ENCODE measurements at places on chromosomes 3 and 15.

GRCh38 chr15:69457304-69458280 is 5.0 kb downstream of the RPLP1 start:
- DNase-seq: no peak
- no peaks in the 10 kb centered on the region for H3K27me3 ChIP-seq

GRCh38 chr3:73848173-73848906 is 223.6 kb upstream of the PDZRN3 start:
- no peaks in the 10 kb centered on the region for H3K36me3 ChIP-seq
- no peak for DNase-seq
- H3K4me3 ChIP-seq: no peak overlapping the region
- H3K4me1 ChIP-seq: no peaks in the 10 kb centered on the region
- no peak overlapping the region for H3K27ac ChIP-seq

DNA sequence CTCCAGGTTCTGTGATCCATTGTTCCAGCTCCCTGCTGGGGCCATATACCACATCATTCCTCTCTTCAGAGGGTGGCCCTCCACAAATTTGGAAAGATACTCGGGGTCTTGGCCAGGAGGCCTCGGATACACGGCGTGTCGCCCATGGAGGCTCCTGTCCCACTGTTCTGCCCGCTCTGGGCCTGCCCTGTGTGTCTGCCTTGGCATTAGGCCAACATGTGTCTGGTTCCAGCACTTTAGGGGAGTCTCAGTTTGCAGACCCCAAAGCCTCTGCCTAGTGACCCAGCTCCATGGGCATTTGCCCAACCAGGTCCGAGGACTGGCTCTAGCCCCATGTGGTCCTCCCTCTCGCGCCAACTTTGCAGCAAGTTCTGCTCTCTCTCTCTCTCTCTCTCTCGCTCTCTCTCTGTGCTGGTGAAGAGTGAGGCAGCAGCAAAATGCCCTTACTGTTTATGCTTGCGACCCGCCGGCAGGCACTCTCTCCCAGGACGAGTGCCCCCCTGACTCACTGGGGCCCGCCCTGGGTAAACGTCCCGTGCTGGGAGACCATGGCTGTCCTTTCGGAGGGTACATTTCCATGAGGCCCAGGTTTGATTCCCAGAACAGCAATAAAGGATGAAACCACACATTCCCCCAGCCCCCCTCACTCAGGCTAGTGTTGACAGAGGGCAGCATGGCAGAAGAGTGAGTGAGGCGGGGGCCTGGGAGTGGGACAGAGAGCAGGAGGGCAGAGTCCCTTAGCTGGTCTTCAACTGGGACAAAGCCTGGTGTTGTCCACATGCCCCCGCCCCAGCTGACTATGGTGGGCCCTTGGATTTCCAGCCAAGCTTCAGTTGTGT is 77.9 kb downstream of the ISG20 start:
- no peaks in the 10 kb centered on the region for H3K36me3 ChIP-seq
- H3K4me1 ChIP-seq: peaks cover 7% of the 10 kb centered on the region
- H3K27me3 ChIP-seq: no peaks in the 10 kb centered on the region
- H3K4me3 ChIP-seq: no peak overlapping the region

DNA sequence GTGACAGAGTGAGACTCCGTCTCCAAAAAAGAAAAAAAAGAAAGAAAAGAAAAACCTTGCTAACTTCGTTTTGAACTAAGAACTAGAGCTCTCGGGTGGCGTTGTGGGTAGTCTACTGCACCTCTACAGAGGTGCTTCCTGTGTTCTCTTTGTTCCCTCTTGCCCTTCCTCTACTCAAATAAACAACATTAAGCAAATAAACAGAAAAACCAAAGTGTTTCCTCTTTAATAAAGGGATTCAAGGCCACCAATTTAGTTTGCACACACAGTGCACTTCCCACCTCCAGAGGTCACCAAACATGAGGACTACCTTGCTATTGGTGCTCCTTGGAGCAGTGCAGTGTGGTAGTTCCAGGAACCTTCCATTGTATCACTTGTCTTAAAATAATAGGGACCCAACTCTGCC is 354.2 kb upstream of the TBL1XR1 start:
- H3K4me1 ChIP-seq: peaks cover 30% of the 10 kb centered on the region
- H3K4me3 ChIP-seq: no peak overlapping the region
- H3K27me3 ChIP-seq: no peaks in the 10 kb centered on the region
- no peak overlapping the region for H3K27ac ChIP-seq
- DNase-seq: no peak

DNA sequence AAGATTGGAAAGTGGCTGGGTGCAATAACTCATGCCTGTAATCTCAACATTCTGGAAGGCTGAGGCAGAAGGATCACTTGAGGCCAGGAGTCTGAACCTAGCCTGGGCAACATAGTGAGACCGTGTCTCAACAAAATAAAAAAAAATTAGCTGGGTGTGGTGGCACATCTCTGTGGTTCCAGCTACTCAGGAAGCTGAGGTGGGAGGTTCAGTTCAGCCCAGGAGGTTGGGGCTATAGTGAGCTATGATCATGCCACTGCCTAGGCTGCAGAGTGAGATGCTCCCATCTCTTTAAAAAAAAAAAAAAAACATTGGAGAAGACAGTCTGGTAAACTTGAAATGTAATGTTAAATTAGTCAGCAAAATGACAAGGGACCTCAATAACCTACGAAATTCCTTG is 57.9 kb downstream of the STAG1 start:
- no peak for DNase-seq
- no peak overlapping the region for H3K27ac ChIP-seq
- H3K27me3 ChIP-seq: no peaks in the 10 kb centered on the region
- no peaks in the 10 kb centered on the region for H3K36me3 ChIP-seq
- peaks cover 18% of the 10 kb centered on the region for H3K4me1 ChIP-seq

DNA sequence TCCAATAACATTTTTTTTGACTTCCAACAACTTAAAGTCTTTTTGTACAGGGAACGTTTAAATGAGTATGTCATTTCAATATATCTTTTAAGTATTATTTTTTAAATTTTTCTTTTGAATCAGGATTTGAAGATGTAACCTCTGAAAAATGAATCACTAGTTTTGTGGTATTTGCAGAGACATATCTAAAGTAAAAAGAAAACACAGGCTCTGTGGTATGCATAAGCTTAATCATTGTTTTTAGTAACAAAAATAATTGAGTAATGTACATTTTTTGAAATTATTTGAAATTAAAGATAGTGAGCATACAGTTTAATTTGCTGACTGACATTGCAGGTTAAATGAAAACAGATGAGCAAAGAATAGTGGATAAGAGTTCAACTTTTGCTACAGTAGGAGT is 531.3 kb downstream of the ROBO1 start:
- no peak overlapping the region for H3K4me3 ChIP-seq
- H3K27ac ChIP-seq: no peak overlapping the region
- H3K4me1 ChIP-seq: no peaks in the 10 kb centered on the region
- H3K36me3 ChIP-seq: no peaks in the 10 kb centered on the region

- H3K27me3 ChIP-seq: no peaks in the 10 kb centered on the region
- H3K36me3 ChIP-seq: no peaks in the 10 kb centered on the region
- H3K27ac ChIP-seq: no peak overlapping the region
- no peak overlapping the region for H3K4me3 ChIP-seq
These were observed 10.1 kb upstream of the C3orf22 start for GRCh38 chr3:126568776-126569342.

DNA sequence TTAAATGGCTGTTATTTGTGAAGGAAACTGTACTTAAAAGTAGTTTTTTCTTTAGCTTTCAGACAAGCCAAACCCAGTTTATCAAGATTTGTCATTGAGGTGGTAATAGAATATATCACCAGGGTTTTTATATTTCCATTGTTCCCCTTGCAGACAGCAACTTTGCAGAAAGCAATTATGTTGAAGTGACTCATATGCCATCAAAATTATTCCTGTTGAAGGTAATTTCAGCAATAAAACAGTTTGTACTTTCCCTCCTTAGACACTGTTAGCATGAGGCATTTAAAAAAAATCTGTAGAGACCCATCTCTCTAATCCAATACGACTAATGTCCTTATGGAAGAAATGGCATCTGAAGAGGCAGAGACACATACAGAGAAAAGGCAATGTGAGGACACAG is 219.0 kb downstream of the NFKBIZ start:
- peaks cover 28% of the 10 kb centered on the region for H3K4me1 ChIP-seq
- H3K27me3 ChIP-seq: no peaks in the 10 kb centered on the region
- no peak overlapping the region for H3K4me3 ChIP-seq

DNA sequence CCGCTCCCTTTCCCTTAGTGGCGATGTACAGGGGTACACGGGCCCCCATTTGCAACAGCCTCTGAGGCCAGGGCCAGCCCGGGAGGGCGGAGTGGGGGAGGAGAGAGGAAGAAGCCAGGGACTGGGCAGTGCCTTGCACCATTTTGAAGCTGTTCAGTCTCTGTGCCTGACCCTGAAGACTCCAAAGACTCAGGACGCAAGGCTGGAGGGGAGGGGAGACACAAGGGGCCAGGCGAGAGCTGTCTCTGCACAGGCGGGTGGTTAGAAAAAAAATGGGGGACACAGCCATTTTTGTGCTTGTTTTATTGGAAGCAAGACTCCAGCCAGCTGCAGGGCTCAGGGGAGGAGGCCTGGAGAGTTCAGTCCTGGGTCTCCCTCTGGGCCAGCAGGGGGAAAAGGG is 1.6 kb downstream of the RPP25 start:
- H3K27me3 ChIP-seq: no peaks in the 10 kb centered on the region
- H3K4me3 ChIP-seq: peak overlapping the region; percentile 74
- H3K4me1 ChIP-seq: peaks cover 53% of the 10 kb centered on the region
- DNase-seq: no peak

GRCh38 chr3:64915778-64916177 is 228.0 kb upstream of the ADAMTS9 start:
- DNase-seq: no peak
- no peak overlapping the region for H3K27ac ChIP-seq
- H3K4me3 ChIP-seq: no peak overlapping the region
- peaks cover 14% of the 10 kb centered on the region for H3K4me1 ChIP-seq

DNA sequence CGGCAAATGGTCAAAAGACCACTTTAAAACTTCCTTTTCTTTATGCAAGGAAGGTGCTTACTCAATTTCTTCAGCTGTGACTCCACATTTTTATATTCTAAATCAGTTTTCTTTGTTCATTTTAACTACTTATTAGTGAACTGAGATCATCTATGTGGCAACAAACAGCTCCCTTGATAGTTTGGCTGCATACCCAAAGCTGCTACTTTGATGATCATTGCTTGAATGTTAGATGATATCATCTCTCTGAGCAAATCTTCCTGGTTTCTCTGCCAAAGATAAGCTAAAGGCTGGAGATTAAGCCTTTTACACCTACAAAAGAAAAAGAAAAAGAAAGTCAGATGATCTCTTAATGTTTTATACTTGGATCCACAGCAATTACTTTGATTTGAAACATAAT is 95.5 kb downstream of the DPH6 start:
- H3K27ac ChIP-seq: no peak overlapping the region
- H3K4me1 ChIP-seq: peaks cover 3% of the 10 kb centered on the region
- no peaks in the 10 kb centered on the region for H3K27me3 ChIP-seq
- H3K36me3 ChIP-seq: no peaks in the 10 kb centered on the region

- no peak for DNase-seq
- no peaks in the 10 kb centered on the region for H3K4me1 ChIP-seq
- H3K27ac ChIP-seq: no peak overlapping the region
These were observed 106.7 kb downstream of the MYO5A start for GRCh38 chr15:52422001-52422400.

- no peak overlapping the region for H3K27ac ChIP-seq
- H3K36me3 ChIP-seq: no peaks in the 10 kb centered on the region
These were observed 562.3 kb downstream of the MCTP2 start for GRCh38 chr15:94793641-94794040.

GRCh38 chr3:30672959-30673358 is 66.6 kb downstream of the TGFBR2 start:
- no peaks in the 10 kb centered on the region for H3K27me3 ChIP-seq
- peak overlapping the region; percentile 4 for H3K27ac ChIP-seq
- no peak for DNase-seq
- peaks cover 33% of the 10 kb centered on the region for H3K36me3 ChIP-seq
- no peak overlapping the region for H3K4me3 ChIP-seq
- peaks cover 26% of the 10 kb centered on the region for H3K4me1 ChIP-seq

DNA sequence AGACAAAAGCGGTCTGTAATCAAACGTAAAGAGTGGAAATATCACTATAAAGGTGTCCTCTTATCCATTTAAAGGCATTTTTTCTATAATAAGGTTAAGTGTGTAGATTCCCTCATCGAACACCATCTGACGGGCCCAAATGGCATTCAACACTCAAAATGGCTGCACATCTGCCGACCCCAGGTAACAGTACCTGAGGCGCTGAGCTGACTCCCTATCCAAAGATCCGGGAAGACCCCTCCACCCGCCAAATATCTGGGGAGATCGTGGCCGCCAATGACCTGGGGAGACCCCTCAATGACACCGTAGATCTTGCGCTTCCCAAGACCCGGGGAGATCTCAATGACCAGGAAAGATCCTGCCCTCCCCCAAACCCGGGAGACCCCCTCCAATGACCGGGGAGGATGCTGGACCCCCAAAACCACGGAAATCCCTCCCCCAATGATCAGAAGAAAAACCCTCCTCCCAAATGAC is 476 bp downstream of the IP6K2 start:
- peak overlapping the region; percentile 87 for H3K4me3 ChIP-seq
- H3K27me3 ChIP-seq: no peaks in the 10 kb centered on the region
- DNase-seq: no peak
- H3K27ac ChIP-seq: peak overlapping the region; percentile 74
- peaks cover 41% of the 10 kb centered on the region for H3K4me1 ChIP-seq

DNA sequence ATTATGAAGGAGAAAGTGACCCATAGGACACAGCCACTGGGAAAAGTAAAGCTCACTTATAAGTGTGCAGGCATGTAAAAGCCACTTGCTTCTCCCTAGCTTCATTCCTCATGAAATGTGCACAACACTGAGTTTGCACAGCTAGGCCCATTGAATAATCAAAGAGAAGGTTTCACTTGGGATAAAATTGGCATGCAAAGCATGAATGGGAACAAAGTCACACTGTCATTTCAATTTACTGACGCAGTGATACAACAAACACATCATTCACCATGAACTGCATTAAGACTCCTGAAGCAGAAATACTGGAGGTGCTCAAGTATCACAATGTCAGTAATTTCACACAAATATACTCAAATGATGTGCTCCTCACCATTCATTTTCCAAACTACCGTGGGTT is 61.1 kb downstream of the KCNMB2 start:
- H3K27ac ChIP-seq: no peak overlapping the region
- H3K4me1 ChIP-seq: no peaks in the 10 kb centered on the region
- no peaks in the 10 kb centered on the region for H3K27me3 ChIP-seq
- H3K4me3 ChIP-seq: no peak overlapping the region
- no peaks in the 10 kb centered on the region for H3K36me3 ChIP-seq

DNA sequence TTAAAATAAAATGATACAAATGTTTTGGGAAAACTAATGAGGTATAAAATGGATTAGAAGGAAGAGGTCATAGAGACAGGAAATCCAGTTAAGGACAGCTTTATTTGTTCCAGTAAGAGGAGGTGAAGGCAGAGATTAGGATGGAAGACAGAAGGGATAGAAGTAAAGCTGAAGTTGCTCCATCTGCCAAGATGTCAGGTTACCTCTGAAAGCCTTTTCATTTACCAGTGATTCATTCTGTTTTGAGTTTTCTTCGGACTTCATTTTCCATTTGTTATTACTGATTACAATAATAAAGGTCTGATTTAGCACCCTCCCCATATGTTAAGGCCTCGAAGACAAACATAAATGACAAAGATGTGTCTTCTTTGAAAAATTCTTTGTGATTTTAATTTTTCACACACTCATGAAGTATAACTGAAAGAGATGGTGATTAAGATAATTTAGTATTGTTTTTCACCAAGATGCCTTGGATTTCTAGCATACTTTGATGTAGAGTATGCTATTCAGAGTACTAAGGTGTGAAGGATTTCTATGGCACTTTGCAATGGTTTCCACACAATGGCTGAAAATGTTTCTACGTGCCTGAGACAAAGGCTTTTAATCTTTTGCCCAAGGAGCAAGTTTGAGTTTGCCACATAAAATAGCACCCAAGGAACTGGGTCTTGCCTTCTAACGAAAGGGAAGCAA is 75.4 kb upstream of the PLAAT1 start:
- H3K27ac ChIP-seq: no peak overlapping the region
- no peak overlapping the region for H3K4me3 ChIP-seq
- no peaks in the 10 kb centered on the region for H3K4me1 ChIP-seq
- DNase-seq: no peak
